ENCODE measurements at places on chromosomes 16 and 17.

- no peak for DNase-seq
Observed at GRCh38 chr17:8947201-8947600, 18.3 kb downstream of the PIK3R5 start.

- no peak for DNase-seq
Observed at GRCh38 chr17:41322094-41322902, 6.8 kb upstream of the KRTAP17-1 start.

GRCh38 chr17:44408786-44409185, 19.3 kb upstream of the ITGA2B start:
- DNase-seq, result no peak

DNA sequence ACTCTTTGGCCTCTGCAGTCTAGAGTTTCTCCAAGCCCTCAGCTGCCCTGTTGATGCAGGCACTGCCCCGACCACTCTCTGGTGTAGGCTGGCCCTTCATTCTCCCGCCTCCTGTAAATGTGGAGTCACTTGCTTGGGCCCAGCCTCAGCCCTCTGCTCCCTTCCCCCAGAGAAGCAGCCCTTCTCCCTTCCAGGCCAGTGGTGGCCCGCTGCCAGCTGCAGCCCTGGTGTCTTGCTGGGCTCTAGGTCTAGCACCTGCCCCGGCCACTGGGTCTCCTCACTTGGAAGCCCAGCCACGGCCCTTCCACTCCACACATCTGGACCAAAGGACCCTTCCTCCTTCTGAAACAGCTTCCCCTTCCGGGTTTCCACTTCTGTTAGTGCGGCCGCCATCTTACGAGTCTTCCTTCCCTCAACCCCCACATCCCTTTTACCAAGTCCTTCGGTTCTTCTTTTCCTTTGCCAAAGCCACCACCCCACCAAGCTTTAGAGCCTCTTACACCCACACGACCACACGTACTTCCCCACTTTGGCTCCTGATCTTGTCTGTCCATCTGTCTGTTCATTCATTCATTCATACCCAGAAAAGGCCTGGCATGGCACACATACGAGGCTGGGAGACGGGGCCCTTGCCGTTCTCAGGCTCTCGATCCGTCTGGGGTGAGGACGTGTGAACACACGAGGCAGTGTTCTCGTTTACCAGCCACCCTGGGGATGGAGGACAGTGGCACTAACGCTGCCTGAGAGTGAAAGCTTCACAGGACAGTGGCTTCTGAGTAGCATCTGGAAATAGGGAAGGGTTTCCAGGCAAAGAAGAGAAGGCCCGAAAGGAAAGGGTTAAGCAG, 68.0 kb downstream of the ABR start:
- no peak for DNase-seq

DNA sequence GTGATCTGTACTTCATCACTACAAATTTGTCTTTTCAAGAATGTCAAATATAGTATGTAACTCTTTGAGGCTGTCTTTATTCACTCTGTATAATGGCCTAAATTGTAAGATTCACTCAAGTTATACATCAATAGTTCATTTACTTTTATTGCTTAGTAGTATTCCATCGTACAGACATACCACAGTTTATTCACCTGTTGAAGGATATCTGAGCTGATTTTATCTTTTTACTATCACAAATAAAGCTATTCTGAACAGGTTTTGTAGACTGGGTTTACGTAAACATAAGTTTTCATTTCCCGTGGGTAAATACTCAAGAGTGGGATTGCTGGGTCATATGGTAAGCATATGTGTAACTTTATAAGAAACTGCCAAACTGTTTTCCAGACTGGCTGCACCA, 18.6 kb downstream of the PSMD12 start:
- no peak for DNase-seq

DNA sequence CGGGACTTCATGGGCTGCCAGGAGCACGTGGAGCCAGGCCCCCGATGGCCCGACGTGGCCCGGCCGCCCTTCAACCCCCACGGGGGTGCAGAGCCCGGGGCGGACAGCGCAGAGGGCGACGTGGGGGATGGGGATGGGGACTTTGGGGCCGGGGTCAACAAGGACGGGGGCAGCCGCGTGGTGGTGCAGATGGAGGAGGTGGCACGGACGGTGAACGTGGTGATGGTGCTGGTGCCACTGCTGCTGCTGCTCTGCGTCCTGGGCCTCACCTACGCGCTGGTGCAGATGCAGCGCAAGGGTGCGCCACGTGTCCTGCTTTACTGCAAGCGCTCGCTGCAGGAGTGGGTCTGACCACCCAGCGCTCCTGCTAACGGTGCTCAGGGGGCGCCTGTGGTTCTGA, 19.5 kb downstream of the MMP15 start:
- DNase-seq, result no peak

DNA sequence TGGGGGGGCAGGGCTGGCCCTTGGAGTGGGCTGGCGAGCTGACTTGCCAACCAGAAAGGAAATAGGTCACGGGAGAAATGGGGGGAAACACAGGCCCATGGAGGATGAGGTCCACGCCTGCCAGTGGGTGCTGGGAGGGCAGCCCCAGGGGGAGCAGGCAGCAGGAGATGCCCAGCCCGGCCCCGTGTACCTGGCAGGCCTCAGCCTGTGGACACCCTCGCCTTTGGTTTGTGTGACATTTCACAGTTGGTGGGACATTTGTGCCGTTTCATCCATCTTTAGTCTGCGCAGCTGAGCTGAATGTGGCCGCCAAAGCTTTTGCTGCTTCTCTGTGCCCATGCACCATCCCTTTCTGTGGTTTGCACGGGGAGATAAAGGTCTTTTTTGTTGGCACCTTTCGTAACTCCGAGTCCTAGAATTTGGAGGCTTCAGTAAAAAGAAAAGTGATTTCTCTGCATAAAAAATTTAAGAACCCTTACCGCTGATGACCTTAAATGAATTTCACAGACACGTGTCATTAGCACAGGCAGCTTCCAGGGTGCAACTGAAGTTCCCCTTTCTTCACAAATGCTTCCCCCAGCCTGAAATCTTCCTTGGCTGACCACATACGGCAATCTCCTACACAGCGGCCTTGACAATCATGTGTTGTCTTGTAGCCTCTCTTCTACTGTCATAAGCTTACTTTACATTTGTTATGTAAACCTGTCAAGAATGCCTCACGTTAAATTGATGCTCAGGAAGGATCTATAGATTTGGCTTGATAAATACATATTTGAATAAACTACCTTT, 193.6 kb downstream of the RPTOR start:
- no peak for DNase-seq

DNA sequence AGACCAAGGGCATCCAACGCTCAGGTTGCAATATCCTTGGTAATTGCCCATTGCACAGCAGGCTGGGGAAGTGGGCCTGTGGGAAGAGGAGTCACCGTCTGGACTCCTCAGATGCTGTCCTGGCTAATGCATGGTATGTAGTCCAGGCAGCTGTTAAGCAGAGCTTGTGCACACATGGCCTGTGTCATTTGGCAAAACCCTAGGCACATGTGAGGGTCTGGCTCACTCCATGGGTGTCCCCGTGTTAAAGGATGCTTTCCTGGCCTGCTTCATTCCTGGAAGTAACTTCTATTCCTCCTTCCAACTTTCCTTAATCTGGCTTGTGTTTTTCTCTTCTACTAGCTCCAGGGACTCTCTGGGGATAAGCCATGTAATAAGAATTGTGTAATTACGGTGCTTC, 378.0 kb upstream of the CA10 start:
- no peak for DNase-seq

- no peak for DNase-seq
Observed at GRCh38 chr16:17607075-17607509, 136.3 kb upstream of the XYLT1 start.

GRCh38 chr17:69451416-69452394, 37.2 kb downstream of the MAP2K6 start:
- DNase-seq, result no peak

GRCh38 chr17:51121620-51122472, 1.2 kb upstream of the SPAG9 start:
- DNase-seq, result peak; percentile 58

GRCh38 chr17:73552300-73553048, 91.8 kb downstream of the SDK2 start:
- DNase-seq, result no peak

DNA sequence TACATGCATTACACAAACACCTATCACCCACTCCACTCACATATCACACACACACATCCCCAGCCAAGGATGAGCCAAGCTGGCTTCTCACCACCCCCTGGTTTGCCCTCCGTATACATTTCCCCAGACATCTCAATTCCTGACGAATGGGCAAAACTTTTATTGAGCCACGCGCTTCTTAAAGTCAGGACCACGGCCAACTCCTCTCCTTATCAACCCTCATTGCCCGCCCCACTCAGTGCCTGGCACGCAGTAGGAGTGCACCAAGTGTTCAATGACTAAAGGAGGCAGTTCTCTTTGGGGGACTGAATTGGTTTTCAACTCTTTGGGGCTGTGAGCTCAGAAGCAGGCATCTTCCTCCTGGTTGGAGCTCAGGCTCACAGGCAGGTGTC, 22.5 kb upstream of the C16orf78 start:
- no peak for DNase-seq

DNA sequence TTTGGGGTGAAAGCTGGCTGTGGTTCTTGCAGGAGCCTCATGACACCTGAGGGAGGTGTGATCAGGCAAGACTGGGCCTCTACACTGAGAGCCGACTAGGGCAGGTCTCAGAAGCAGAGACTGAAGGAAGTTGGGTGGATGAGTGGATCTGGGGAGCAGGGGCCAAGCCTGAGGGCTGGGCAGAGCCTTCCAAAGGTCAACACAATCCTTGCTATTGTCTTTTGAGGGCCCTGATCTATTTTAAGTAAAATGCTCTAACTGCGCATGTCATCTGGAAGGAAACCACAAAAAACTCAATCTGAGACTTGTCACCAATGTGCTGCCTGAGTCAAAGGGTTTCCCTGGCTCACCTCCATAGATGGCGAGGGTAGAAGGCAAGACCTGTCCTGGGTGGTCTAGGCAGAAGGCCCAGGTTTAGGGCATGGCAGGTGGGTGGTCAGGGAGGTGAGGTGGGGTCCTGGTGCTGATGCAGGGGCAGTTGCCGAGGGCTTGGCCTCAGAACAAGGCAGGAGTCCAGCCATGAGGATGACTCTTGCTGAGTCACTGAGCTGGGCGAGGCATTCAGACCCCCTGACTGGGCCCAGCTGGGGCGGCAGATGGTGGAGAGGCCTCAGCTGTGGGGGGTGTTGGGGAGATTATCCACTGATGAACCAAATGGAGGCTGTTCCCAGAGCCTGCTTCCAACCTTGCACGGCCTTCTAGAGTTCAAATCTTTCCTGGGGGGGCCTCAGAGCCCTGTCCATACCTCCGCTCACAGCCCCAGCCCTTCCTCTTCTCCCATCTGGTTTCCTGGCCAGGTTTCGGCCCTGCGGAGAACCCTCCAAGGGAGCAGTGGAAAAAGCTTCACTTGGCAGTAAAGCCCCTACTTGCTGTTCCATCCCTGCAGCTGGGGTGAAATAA, 5.1 kb downstream of the MVP start:
- DNase-seq, result no peak

DNA sequence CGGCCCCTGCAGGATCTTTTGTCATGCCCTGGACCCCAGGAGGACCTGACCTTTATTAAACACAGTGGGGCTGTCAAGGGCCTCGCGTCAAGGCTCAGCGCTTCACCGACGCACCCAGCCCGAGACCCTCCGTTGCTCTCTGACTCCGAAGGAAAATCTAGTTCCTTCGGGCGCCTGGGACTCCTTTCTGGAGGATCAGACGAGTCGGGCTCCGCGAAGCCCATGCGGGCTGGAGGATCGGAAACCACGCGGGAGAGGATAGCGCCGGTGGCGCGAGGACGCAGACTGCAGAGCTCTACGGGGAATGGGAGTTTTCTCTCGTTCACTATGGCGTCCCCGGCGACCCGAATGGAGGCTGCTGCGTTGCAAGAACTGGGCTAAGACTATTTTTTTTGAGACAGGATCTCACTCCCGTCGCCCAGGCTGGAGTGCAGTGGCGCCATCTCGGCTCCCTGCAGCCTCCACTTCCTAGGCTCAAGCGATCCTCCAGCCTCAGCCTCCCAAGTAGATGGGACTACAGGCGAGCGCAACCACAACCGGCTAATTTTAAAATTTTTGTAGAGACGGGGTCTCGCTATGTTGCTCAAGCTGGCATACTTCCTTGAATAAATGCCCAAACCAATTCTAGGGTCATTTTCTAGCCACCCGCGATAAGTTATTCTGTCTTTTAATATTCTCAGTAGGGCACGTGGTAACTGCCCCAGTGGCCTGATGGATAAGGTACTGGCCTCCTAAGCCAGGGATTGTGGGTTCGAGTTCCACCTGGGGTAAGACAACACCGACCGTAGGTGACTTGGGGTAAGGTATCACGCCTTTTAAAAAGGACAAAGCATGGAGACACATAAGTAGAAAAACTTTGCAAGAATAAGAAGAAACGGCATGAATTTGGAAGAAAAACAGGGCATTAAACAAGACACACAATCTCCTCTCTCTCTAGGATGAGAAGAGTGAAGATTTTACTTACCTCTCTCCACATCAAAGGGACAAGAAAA, 5.5 kb downstream of the OR1F1 start:
- DNase-seq, result no peak

DNA sequence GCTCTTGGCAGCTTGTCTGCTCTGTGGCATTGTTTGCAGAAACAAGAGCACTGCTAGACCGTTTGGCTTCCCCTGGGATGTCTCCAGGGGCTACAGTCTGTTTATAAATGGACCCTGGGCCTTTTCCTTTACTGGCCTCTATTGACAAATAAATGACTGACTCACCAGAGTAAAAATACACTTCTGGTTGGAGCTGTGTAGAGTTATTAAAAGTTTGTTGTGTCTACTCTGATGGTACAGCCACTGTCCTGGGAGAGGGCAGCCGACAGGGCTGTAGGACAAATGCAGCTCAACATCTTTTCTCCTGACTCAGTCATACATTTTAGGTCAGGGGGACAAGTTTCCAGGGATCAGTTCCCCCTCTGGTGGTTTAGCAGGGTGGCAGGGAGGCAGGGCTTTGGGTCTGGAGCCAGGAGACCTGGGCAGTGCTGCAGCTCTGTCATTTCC, 30.0 kb downstream of the FOXL1 start:
- no peak for DNase-seq

DNA sequence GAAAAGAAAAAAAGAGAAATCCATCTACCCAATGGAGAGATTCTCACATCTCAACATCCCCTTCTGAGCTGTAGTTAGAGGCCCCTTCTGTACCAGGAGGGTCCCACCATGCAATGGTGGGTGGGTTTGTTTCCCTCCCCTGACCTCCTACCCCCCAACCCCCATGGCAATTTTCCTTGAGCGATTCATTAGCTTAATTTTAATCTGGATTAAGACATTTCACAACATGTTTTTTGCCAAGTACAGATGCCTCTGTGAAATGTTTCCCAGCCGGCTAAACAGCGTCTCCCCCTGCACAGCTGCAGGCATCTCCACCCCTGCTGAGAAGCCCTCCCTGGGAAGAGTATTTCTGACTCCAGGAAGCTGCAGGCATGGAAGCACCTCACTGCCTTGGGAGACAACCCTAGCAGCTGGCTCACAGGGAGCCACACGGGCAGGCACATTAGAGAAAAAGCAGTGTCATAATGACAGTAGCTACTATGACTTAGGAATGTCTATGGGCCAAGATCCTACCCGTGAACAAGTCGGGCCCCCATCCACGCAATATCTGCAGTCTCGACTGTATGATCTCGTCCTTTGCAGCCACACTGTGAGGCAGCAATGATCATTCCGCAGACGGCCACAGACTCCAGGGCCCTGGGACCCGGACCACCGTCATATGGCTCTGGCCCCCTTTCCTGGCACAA, 117.3 kb downstream of the ADCY9 start:
- no peak for DNase-seq
